Stimulated activated CD8-positive, alpha-beta memory T cell treated with anti-CD3 and anti-CD28 coated beads, Interleukin-2, amount 100 ng/mL, for 48 hours (primary cell): ENCODE measurements at places on chromosomes 2 and 18.

DNA sequence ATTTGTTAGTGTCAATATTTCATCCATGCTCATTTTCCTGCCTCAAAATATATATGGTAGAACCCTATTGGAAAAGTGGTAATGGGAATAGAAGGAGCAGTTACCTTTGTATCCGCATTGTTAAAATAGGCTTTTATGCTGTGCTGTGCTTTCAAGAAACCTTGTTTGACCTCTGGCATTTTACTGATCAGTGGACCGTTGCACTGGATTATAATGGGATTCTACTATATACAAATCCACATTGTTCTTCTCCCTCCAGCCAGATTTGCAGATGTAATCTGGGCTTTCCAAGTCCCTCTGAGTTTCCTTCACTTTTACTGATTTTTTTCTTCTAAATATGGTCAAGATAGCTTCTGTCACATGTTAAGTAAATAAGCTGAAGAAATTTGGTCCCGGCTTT, 23.3 kb upstream of the FAM237A start:
- no peak for DNase-seq

DNA sequence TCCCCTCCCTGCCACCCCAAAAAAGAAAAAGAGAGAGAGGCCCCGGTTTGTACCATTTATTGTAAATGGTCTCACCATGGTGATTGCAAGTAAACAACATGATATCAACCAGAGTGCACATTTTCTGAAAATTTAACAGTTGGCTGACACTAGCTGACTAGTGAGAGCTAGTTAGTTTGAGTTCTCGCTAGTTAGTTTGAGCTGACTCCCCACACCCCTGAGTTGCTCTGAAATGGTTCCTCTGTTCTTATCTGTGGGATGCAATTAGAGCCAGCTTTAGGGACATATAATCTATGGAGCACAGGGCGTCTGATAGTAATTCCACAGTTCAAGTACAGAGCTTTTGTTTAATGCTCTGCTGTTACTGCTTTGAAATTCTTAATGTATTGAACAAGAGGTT, 13.1 kb downstream of the CASP10 start:
- no peak for DNase-seq

DNA sequence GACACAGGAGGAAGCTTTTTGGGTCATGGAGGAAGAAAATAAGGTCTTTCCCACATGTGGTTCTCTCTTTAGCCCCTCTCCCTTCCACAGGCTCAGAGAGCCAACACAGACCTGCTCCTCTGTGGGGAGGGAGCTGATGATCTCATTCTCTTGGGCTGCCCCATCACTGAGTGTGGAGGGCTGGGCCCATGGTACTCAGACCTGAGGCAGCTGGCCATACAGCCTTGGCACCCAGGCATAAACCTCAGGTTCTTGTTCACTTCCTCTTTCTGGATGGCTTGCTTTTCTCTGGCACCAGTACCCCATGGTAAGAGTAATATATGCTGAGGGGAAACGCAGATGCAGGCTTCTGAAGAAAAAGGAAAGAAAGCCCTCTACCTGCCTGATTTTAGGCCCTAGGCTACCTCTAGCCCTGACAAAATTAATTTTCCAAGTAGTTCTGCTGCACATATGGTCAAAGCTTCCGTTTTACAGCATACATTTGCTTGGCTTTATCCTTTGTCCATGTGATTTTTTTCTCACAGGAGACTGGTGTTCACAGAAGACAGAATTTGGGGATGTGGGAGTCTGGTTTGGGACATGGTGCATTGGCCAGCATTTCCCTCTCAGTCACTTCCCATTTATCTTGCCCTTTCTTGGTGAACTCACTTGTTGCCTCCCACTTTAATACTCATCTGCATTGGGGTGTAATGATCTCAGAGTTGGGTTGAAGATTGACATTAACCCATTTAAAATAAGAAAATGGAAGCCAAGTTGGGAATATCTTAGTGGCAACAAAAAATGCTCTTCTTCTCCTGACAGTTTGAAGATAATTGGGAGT, 11.1 kb downstream of the DHRS9 start:
- DNase-seq: no peak

- no peak for DNase-seq
These were observed 74.3 kb downstream of the GREB1L start for GRCh38 chr18:21316296-21316695.

GRCh38 chr2:48733067-48733503, 22.4 kb downstream of the LHCGR start:
- no peak for DNase-seq

- no peak for DNase-seq
These were observed 148.3 kb upstream of the KLHL14 start for GRCh38 chr18:32920796-32921787.
